ENCODE measurements at places on chromosomes 5 and 9. TPM values are rescaled to one million over a fixed set of nuclear protein-coding genes. Genes with fewer than 3 reads are reported as not detected.

- no peak for DNase-seq
These were observed 9.4 kb upstream of the NDST1 start for GRCh38 chr5:150498501-150498900.

DNA sequence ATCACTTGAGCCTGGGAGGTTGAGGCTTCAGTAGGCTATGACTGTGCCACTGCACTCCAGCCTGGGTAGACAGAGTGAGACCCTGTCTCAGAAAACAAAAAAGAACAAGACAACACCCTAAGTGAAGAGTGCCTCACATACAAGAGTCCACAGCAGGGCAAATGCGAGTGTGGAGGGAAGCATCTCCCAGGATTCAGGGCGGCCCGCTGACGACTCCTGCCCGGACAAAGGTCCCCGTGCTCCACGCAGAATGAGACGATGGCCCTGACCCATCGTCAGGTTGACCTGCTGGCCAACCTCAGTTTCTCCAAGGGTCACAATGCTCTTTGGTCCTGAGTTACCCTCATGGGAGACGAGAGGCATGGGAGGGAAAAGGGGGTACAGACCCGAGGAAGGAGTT is 18.3 kb downstream of the MRNIP start:
- peak; percentile 15 for DNase-seq

- no peak for DNase-seq
These were observed 120.2 kb downstream of the SEMA6A start for GRCh38 chr5:116454417-116454927.

GRCh38 chr9:131487621-131488031 is 15.1 kb upstream of the POMT1 start:
- no peak for DNase-seq

Gene SPINK9
- total RNA-seq = 0.78 TPM

Gene EFNA5
- total RNA-seq = 26.4 TPM

Measured in right cardiac atrium (tissue), 5 donors.